ENCODE measurements at places on chromosomes 11 and 22.

DNA sequence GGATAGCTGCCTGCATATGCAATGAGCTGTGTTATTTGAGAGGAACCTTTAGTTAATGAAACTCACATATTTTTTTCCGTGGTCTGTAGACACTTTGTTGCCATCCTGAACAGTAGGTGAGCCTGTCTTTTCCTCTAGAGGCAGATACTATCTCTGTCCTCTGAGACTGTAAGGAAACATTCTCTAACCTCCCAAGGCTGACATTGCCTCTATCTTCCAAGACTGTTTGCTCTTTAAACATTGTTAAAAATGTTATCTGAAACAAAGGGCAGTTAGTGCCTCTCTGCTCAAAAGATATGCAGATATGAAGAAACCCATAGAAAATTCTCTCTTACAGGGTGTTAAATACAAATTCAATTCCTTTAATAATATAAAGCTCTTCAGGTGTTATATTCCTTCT is 963.8 kb upstream of the CNTN5 start:
- DNase-seq = no peak

DNA sequence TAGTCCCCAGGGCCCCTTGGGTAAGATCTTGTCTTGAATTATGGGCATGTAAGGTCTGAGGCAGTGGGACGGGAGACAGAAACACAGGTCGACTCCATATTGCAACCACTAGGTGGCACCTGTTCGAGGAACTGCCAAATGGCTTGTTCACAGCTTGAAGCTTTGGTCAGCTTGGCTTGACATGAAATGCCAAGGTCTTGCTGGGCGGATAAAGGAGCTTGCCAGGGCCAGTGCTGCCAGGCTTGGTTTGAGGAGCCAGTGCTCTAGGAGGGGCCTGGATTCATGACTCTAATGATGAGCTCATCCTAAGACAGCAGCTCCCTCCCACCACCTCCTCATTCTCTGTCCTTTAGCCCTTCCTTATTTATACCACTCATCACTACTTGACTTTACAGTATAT is 11.9 kb upstream of the NRIP3 start:
- no peak for DNase-seq

GRCh38 chr11:120871924-120872323 is 152.0 kb upstream of the TBCEL start:
- DNase-seq = no peak

GRCh38 chr11:39960206-39960605 is 1499.2 kb downstream of the LRRC4C start:
- DNase-seq = no peak

- DNase-seq = no peak
Measured at GRCh38 chr22:49753961-49754695, 73.5 kb downstream of the BRD1 start.

DNA sequence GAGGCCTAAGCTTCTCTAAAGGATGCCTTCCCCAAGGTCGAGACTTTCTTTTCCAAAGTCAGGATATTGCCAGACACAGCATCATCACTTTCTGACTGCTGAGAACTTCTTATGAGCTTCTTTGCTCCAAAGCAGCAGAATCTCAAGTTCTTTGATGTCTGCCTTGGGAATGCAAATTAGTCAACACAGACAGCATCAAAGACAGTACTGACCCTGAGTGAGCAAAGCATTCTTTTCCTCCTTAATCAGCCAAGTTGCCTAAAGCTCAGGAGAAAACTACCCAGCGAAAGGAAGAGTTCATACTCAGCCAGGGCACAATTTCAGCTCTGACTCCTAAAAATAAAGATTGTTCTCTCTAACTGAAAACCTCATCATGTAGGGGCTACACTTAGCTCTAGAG is 98.0 kb downstream of the SLC36A4 start:
- DNase-seq = no peak

Measured in activated T-helper 1 cell treated with anti-CD3 and anti-CD28 coated beads, Interleukin-2, amount 50 U/mL, for 16 hours (primary cell).